ENCODE measurements at places on chromosomes 12 and 14.

- DNase-seq: peak; percentile 81
Measured at GRCh38 chr12:49967042-49967776, 5.5 kb downstream of the AQP5 start.

DNA sequence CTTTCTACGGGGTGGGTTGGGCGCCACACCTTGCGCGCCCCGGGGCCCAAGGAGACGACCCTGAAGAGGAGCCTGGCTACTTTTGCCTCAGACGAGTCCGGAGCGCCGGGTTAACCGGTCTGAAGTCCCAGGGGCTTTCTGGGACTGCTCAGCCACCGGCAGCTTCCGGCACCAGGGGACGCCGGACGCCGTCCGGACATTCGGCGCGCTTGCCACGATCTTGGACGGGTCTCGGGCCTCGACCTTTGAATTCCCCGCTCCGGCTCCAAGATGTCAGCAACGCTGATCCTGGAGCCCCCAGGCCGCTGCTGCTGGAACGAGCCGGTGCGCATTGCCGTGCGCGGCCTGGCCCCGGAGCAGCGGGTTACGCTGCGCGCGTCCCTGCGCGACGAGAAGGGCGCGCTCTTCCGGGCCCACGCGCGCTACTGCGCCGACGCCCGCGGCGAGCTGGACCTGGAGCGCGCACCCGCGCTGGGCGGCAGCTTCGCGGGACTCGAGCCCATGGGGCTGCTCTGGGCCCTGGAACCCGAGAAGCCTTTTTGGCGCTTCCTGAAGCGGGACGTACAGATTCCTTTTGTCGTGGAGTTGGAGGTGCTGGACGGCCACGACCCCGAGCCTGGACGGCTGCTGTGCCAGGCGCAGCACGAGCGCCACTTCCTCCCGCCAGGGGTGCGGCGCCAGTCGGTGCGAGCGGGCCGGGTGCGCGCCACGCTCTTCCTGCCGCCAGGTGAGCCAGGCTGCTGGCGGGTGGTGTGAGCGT lies at the start of gene ACOT4:
ACOT4 (plus strand) TSS at position 184 of the 760 bp plus-strand sequence; CDS start at position 271, 87 bp downstream.
- DNase-seq: peak; percentile 36

- no peak for DNase-seq
Measured at GRCh38 chr14:30848449-30849240, 25.7 kb upstream of the COCH start.

DNA sequence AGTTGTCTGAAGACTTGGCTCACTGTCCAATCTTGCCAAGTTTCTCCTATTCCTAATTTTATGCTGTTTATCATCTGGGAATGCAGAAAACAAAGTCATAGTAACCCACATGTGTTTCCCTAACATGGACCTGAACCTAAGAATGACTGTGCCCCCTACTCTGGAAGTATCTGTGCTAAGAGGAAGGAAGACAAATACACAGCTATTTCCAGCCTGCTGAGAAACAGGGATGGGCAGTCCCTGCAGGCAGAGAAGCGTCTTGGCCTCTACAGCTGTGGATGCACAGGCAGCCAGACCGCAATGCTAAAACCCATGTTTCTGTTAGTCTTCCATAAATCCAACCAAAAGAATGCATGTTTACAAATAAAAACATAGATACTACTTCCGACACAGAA lies 56.2 kb downstream of the DUSP16 start:
- DNase-seq: peak; percentile 50

GRCh38 chr12:42486407-42486806 lies 103.1 kb downstream of the PRICKLE1 start:
- no peak for DNase-seq

DNA sequence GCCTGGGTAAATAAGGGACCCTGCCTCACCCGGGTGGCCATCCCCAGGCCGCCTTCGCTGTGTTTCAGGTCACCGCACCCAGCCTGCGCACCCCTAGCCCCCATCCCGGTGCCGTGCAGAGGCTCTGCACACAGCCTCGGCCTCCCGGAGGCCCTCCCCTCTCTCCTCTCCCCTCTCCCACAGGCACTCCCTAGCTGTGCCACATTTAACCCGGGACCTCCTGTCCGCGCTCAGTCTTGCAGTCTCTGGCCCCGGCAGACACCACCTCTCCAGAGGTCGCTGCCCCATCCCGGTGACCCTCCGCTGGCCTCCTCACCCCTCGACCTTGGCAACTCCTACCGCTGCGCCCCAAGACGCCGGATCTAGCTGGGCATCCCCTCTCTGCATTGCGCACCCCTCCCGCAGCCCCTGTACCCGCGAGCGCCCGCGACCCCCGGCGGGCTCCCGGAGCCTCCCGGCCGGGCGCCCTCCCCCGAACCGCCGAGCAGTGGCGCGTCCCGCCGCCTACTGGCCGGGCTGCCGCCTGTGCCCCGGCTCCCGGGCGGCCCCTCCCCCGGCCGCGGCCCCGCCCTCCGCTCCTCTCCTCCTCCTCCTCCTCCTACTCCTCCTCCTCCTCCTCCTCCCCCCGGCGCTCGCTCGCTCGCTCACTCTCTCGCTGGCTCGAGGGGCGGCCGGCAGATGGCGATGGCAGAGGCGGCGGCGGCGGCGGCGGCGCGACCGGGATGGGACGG lies 120.7 kb downstream of the AACS start:
- peak; percentile 75 for DNase-seq

- peak; percentile 64 for DNase-seq
Measured at GRCh38 chr12:47752552-47752951, 6.1 kb downstream of the RAPGEF3 start.

DNA sequence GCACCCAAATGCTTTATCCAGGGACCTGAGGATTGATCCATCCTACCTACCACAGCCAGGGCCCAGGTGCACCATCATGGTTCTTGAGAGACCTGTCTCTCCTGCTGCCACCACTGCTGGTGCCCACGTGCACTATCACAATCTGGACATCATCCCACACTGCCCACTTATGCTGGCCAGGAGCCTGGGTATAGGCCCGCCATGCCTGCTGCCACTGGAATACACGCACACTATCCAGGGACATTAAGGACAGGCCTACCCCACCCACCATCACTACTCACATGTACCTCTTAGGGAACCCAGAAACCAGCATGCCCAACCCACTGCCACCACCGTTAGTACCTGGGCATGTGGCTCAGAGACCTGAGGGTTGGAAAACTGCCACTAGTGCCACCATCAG lies 207.7 kb downstream of the NELL2 start:
- no peak for DNase-seq

DNA sequence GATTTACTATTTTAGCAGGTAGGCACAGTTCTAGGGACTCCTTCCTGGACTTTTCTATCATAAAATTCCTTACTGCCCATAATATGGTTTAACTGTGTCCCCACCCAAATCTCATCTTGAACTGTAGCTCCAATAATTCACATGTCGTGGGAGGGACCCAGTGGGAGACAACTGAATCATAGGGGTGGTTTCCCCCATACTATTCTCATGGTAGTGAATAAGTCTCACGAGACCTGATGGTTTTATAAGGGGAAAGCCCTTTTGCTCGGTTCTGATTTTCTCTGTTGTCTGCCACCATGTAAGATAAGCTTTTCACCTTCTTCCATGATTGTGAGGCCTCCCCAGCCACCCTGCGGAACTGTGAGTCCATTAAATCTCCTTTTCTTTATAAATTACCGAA lies 10.0 kb upstream of the ETV6 start:
- DNase-seq: no peak

DNA sequence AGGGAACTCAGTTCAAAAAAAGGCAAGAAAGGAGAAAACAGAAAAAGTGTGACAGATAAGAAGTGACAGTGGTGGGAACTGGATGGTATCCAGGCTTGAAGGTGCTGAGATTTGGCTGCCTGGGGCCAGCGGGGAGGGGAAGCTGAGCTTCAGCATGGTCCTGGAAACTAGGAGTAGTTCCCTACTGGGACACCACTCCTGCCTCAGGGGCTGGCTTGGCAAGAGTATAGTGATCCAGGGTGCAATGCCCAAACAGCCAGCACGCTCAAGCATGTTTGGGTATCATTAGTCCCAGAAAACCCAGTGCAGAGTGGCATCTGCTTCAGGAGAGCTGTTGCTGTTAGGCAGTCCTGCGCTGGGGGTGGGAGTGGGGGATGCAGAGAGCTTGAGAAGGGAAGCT lies 49.5 kb upstream of the KTN1 start:
- DNase-seq: no peak

GRCh38 chr12:123468786-123469185 lies 10.8 kb downstream of the SNRNP35 start:
- DNase-seq: no peak

- DNase-seq: no peak
Measured at GRCh38 chr12:9163392-9163791, 44.8 kb downstream of the PZP start.

DNA sequence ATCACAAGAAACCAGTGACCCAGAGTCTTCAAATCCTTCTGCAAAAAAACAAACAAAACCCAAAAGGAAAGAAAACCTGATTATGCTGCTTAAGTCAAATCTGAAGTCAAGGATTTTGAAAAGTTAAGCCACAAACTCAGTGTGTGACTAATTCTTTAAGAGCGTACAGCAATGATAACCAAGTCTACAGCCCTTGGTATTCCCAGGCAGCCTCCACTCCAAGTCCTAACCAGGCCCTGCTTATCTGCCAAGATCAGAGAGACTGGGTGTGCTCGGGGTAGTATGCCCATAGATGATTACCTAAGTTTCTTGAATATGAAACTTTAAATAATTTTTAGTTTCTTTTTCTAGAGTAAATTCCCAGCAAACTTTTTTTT lies 13.1 kb downstream of the PGAM5 start:
- peak; percentile 48 for DNase-seq

DNA sequence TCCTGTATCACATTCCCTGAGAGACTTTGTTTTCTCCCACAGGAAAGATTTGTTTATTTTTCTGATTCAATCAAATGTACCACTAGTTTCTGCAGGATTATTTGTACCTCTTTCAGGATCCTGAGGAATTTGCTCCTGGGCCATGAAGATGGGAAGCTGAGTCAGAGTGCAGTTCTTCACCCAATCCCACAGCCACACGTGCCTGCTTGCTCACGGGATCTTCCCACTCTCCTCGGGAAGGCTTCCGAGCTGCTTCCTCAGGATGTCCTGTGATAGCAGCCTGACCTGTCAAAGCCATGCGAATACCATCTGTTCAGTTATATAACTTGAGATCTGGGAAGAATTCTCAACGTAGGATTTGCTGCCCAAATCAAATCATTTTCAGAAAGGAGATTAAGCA lies 41.8 kb upstream of the HIF1A start:
- DNase-seq: peak; percentile 86

GRCh38 chr12:54195737-54196347 lies 7.1 kb upstream of the SMUG1 start:
- peak; percentile 61 for DNase-seq

DNA sequence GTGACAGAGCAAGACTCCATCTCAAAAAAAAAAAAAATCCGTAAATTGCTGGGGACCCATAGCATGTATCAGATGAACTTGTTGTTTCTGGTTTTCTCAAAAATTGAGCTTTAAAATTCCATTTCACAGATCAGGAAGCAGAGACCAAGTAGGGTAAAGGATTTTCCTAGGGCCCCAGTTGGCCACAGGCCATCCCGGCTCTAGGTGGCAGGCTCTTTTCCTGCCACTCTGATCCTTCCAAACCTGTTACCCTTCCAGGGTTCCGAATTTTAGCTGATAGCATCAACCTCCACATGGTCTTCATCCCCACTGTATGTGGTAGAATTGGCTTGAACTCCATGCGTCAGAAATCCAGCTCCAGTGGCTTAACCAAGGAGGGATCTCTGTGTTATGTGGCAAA lies 36.1 kb upstream of the BDKRB2 start:
- DNase-seq: no peak

DNA sequence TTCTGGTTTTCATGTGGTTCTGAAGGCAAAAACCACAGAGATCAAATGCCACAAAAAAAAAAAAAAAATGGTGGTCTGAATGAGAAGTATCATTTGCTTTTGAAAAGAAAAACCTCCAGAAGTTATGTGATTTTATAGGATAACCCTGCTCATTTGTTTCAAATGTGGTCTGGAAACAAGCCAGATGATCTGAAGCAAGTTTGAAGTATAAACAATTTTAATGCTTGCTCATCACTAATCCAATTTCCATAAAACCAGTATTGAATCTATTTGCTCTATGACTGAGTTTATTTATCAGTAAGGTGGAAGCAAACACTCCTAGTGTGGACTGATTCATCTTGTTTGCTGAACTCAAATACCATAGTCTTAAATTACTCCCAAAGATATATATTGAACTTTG lies 407.3 kb upstream of the FLRT2 start:
- DNase-seq: peak; percentile 32

- DNase-seq: no peak
Measured at GRCh38 chr12:119156401-119157044, 22.2 kb upstream of the HSPB8 start.

- no peak for DNase-seq
Measured at GRCh38 chr12:12600659-12601058, 11.0 kb upstream of the CREBL2 start.

DNA sequence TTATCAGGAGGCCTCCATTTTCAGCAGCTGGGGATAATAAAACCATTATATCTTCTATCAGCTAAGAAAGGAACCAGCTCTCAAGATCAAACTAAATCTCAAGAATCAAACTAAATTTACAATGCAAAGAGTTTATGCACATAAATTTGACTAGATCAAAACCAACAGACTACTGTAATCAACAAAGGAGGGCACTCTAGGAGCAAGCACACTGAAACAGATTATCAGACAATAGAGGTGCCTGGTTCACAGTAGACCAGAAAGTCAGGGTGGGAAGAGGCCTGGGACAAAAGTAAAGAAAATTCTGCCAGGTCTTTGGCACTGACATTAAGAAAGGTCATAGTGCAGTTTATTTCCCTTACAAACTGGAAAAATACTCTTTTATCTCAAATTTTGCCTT lies 61.0 kb downstream of the HECTD4 start:
- DNase-seq: no peak

DNA sequence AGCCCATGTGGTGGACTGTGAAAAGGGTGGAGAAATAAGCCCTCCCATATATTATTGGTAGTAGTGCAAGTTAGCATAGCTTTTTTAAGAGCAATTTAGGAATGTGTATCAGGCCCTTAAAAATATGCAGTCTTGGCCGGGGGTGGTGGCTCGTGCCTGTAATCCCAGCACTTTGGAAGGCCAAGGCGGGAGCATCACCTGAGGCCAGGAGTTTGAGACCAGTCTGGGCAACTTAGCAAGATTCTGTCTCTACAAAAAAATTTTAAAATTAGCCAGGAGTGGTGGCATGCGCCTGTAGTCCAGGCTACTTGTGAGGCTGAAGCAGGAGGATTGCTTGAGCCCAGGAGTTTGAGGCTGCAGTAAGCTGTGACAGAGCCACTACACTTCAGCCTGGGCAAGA lies 64.2 kb upstream of the BCAT1 start:
- no peak for DNase-seq

GRCh38 chr12:10084733-10085132 lies 14.1 kb downstream of the CLEC1A start:
- DNase-seq: no peak

Measured in EL (cell line).